ENCODE measurements at places on chromosomes 5 and 9. TPM values are rescaled to one million over a fixed set of nuclear protein-coding genes. Genes with fewer than 3 reads are reported as not detected.
A peak's percentile ranks its signal among the peaks of the same experiment; 100 is the strongest.

DNA sequence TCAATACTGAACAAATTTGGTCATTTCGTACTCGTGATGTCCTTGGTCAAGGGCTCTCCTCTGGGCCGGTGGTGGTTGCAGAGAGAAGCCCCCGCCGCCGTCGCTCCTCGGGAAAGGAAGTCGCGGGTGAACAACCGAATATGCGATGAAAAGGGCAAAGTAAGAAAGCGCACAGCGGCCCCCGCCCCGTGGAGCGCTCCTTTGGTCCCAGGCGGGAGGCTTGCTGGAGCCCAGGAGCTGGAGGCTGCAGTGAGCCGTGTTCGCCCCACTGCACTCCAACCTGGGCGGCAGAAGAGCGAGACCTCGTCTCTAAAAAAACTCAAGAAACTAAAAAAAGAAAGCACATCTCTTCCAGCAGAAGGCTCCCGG, 108.4 kb upstream of the LARP1 start:
- DNase-seq, result no peak
- H3K36me3 ChIP-seq, result no peaks in the 10 kb centered on the region
- peak overlapping the region; percentile 53 for H3K4me3 ChIP-seq
- H3K27ac ChIP-seq, result no peak overlapping the region

PCDHGB6 gene
- 8.4 TPM for total RNA-seq

DNA sequence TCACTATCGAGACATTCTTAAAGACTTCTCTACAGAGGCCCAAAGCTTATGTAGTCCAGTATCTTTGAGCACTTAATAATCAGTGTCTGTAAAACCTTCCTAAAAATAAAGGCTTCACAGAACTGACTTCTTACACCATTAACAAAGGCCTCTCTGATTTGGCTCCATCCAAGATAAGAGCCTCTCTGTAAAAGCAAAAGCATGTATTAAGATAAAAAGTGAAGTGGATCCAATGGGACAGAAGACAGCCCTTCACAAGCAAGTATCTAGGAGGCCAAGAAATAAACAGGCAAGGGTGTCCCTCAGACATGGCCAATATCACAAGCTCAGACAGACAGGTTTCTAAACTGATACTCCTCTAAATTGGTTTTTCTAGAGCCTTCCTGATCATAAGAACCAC, 11.9 kb downstream of the LHFPL2 start:
- peaks cover 74% of the 10 kb centered on the region for H3K4me1 ChIP-seq
- H3K4me3 ChIP-seq, result no peak overlapping the region
- H3K27me3 ChIP-seq, result no peaks in the 10 kb centered on the region
- H3K36me3 ChIP-seq, result peaks cover 4% of the 10 kb centered on the region

SCGB3A2 gene
- not detected for total RNA-seq

PDLIM4 gene
- 132 TPM for total RNA-seq

FABP6 gene
- not detected for total RNA-seq

GRCh38 chr5:127920936-127921335, 162.6 kb upstream of the SLC12A2 start:
- H3K36me3 ChIP-seq, result no peaks in the 10 kb centered on the region
- H3K27ac ChIP-seq, result no peak overlapping the region
- DNase-seq, result no peak

- H3K4me1 ChIP-seq, result peaks cover 94% of the 10 kb centered on the region
- H3K27ac ChIP-seq, result peak overlapping the region; percentile 75
- H3K36me3 ChIP-seq, result no peaks in the 10 kb centered on the region
- H3K27me3 ChIP-seq, result no peaks in the 10 kb centered on the region
Observed at GRCh38 chr9:131732636-131733289, 7.1 kb downstream of the RAPGEF1 start.

DNA sequence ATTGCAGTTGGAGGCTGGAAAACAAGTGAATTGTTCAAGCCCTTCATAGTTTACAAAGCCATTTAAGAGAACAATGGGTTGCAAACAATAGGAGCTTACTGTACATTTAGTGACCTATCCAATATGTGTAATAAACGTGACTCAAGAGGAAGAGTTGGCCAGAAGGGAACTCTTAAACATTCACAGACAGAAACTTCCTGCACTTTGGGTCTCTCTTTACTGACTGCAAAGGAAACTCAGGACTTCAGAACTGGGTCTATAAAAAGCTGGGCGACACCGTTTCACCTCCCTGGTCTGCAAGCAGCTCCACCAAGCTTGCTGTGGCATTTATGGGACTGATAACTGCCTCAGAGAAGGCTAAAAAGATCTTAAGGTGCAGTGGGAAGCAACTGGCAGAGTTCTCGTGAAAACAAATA, 48.7 kb upstream of the SPATA31D4 start:
- no peak for DNase-seq
- H3K27ac ChIP-seq, result no peak overlapping the region
- H3K36me3 ChIP-seq, result no peaks in the 10 kb centered on the region
- no peak overlapping the region for H3K4me3 ChIP-seq

- H3K27ac ChIP-seq, result no peak overlapping the region
- DNase-seq, result no peak
- H3K4me1 ChIP-seq, result no peaks in the 10 kb centered on the region
- H3K27me3 ChIP-seq, result no peaks in the 10 kb centered on the region
- no peaks in the 10 kb centered on the region for H3K36me3 ChIP-seq
- H3K4me3 ChIP-seq, result no peak overlapping the region
Observed at GRCh38 chr9:24590432-24590831, 44.7 kb upstream of the IZUMO3 start.

CCL28 gene
- 2.3 TPM for total RNA-seq

DNA sequence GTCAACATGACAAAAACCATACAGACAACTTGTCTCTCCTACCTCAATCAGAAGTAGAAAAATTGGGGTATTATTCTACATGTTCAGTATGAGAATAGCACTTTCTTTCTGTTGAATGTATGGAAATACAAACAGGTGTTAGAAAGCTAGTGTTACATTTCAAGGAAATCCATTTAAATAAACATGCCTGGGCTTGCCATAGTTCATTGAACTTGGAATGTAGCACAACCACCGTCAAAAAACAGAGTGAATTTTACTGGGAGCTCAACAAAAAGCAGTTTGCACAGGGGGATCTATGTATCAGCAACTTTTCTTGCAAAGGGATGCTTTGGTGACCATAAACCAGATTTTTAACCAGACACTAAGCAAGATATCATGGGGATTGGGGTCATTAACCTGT, 307.9 kb upstream of the SMARCA2 start:
- no peak overlapping the region for H3K27ac ChIP-seq
- no peaks in the 10 kb centered on the region for H3K27me3 ChIP-seq
- H3K4me1 ChIP-seq, result no peaks in the 10 kb centered on the region
- no peak for DNase-seq
- no peaks in the 10 kb centered on the region for H3K36me3 ChIP-seq
- H3K4me3 ChIP-seq, result no peak overlapping the region

GRCh38 chr5:149779124-149779465, 49.0 kb downstream of the PPARGC1B start:
- no peak overlapping the region for H3K4me3 ChIP-seq
- no peaks in the 10 kb centered on the region for H3K36me3 ChIP-seq
- peak overlapping the region; percentile 90 for H3K27ac ChIP-seq
- H3K4me1 ChIP-seq, result peaks cover 92% of the 10 kb centered on the region

GFI1B gene
- not detected for total RNA-seq

DNA sequence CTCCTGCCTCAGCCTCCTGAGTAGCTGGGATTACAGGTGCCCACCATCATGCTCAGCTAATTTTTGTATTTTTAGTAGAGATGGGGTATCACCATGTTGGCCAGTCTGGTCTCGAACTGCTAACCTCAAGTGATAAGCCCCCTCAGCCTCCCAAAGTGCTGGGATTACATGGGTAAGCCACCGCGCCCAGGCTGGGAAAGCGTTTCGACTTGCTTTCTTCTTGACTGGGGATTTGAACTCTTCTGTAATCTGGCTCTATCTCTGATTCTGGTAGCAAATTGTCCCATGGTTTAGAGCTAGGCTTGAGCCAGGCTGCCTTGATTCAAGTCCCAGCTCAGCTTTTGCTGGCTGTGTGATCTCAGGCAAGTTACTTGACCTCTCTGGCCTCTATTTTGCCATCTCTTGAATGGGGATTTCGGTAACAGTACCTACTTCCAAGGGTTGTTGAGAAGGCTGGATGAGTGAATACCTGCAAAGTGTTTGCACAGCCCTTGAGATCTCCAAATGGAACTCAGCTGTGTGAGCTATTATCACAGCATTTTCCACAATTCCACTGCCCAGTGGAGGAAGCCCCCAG, 20.5 kb upstream of the MVB12B start:
- no peak overlapping the region for H3K27ac ChIP-seq
- H3K36me3 ChIP-seq, result no peaks in the 10 kb centered on the region
- no peak overlapping the region for H3K4me3 ChIP-seq
- H3K27me3 ChIP-seq, result no peaks in the 10 kb centered on the region

GRCh38 chr5:111389390-111390082, 122.8 kb downstream of the STARD4 start:
- no peak overlapping the region for H3K4me3 ChIP-seq
- H3K4me1 ChIP-seq, result no peaks in the 10 kb centered on the region
- no peak overlapping the region for H3K27ac ChIP-seq
- no peaks in the 10 kb centered on the region for H3K27me3 ChIP-seq
- no peaks in the 10 kb centered on the region for H3K36me3 ChIP-seq

CDH6 gene
- 4.7 TPM for total RNA-seq

DNA sequence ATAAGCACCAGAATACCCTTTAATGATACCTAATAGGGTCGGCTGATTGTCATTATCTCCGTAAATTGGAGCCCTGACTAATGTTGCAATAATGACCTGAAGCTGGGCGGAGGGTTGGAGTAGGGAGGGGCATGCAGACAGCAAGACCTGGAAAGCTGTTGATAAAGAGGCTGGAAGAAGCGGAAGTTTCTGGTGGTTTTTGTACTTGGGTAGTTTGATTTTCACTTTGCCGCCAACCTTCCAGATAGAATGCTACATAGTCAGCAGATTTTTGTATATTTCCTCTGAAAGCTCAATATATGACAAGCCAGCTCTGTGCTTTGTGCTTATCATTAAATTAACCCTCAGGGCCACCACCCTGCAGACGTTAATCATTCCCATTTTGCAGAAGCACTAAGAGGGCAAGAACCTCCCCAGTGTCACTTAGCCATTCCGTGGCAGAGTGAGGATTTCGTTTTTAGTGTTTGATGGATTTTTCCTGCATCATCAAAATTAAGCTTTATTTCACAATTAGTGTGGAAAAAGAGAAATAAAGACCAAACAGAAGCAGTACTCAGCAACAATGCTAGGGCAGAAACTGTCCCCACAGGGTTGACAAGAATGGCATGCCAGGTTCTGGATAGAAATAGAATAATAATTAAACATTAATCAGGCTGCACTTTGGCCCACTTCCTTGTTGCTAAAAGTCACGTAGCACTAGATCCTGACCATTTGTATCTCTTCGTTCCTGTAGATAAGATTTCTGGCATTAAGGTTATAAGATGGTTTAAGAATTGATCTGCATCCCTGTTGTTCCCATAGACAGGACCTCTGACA, 34.7 kb downstream of the DIRAS2 start:
- no peak overlapping the region for H3K4me3 ChIP-seq
- no peaks in the 10 kb centered on the region for H3K36me3 ChIP-seq
- DNase-seq, result no peak
- no peaks in the 10 kb centered on the region for H3K4me1 ChIP-seq
- H3K27ac ChIP-seq, result no peak overlapping the region
- H3K27me3 ChIP-seq, result no peaks in the 10 kb centered on the region

DNA sequence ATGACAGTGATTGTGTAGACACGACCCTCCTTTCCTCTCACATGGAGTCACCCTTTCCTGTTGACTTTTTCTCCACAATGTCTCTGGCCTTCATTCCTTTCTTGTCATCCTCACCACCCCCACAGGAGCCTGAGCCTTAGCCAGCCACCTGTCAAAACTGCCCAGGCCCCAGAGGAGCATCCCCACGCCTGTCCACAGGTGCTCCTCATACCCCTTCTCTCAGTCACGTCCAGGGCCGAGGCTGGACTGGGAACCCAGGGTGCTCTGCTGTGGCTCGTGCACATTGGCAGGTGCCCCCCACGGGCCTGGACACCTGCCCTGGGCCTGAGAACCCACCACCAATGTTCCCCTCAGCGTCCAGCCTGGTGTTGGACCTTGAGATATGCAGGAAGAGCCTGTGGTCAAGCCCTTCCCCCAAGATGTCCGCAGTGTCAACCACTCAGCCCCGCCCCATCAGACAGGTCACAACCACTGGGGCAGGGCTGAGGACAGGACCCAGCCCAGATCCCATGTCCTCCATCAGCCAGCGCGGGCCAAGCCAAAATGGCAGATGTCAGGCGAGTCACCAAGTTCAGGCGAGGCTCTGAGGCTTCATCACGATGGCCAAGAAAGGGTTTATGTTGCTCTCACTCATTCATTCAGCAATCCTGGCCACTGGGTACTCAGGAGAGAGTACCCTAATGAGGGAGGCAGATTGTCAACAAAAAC, 65.8 kb upstream of the STXBP1 start:
- no peaks in the 10 kb centered on the region for H3K36me3 ChIP-seq
- peaks cover 55% of the 10 kb centered on the region for H3K4me1 ChIP-seq
- no peak for DNase-seq
- no peak overlapping the region for H3K4me3 ChIP-seq
- H3K27ac ChIP-seq, result peak overlapping the region; percentile 63

DNA sequence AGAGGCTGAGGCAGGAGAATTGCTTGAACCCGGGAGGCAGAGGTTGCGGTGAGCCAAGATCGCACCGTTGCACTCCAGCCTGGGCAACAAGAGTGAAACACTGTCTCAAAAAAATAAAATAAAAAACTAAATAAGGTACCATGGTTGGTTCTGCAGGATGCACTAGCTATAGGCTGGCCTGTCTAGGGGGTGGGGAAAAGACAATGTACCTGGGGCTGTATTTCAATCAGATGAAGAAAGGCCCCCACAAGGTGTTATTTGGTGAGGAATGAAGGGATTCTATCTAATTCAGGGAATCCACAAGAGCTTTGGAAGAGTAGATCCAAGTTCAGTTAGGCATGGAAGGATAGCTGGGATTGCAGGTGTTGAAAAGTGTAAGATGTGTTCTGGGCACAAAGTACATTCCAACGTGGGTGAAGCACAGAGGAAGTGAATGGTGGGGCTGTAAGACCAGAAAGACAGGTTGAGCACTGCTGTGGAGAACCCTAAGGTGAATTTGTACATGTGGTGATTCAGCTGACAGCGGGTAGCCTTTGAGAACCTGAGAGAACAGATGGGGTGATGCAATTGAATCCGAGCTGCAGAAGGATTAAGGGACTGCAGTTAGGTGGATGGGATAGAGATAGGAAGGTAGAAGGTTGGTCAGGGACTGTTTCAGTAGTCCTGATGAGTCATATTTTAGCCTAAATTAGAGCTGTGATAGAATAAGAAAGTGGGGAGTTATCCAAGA, 71.8 kb downstream of the CAST start:
- H3K36me3 ChIP-seq, result peaks cover 51% of the 10 kb centered on the region
- H3K27me3 ChIP-seq, result no peaks in the 10 kb centered on the region
- H3K27ac ChIP-seq, result no peak overlapping the region
- DNase-seq, result no peak
- H3K4me3 ChIP-seq, result no peak overlapping the region

SHLD3 gene
- total RNA-seq, result 0.86 TPM

DNA sequence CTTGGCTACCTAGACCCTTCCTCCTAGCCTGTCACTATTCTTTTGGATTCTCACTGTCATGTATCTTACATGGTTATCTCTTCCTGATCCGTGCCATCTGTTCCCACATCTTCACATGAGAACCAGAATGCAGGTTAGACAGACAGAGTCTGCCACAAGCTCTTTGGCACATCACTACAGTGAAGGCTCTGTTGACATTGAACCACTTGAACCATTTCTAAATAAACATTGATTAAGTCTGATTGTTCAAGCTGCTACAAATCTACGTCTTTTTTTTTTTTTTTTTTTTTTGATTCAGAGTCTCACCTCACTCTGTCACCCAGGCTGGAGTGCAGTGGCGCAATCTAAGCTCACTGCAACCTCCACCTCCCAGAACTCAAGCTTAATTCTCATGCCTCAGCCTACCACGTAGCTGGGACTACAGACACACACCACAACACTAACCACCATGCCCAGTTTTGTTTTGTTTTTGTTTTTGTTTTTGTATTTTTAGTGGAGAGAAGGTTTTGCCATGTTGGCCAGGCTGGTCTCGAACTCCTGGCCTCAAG, 85.1 kb upstream of the LRRTM2 start:
- H3K4me1 ChIP-seq, result peaks cover 19% of the 10 kb centered on the region
- DNase-seq, result no peak
- no peak overlapping the region for H3K4me3 ChIP-seq
- no peaks in the 10 kb centered on the region for H3K36me3 ChIP-seq
